D341Med (cell line): ENCODE measurements at places on chromosomes 12 and 14.

GRCh38 chr14:37411079-37411735, 183.8 kb downstream of the FOXA1 start:
- DNase-seq: no peak

- DNase-seq: no peak
Observed at GRCh38 chr12:119699199-119699760, 31.3 kb downstream of the PRKAB1 start.

- DNase-seq: no peak
Observed at GRCh38 chr12:121845701-121846100, 13.0 kb downstream of the HPD start.

GRCh38 chr14:54709444-54709843, 142.5 kb downstream of the SAMD4A start:
- DNase-seq: no peak

DNA sequence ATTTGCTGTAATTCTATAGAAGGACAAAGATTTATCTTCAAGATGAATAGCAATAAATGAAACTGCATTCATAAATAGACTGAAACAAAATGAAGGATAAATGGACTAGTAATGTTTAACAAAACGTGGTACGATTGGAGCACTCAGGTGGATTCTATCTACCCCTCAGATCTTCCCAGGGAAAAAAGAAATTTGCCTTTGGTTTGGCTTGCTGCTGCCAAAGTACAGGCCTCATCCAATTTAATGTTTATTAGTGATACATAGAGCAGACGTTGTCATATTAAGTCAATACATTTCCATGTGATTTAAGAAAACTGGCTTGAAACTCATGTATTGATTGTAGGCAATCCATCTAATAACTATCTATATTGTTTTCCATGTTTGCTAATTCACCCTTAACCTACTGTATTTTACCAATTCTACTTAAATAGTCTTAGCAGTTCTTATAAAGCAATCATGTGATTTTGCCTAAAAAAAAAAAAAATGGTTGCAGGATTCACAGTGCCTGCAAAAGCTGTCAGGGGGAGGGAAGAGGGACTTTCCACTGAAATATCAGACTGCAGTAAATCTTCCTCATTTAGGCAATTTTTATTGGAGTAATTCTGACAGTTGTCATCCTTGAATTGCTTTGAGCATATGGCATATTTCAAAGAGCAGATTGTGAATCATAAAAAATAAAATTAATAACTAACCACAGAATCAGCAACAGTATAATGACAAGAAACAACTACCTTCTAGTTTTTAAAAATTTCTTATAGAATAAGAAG, 242.2 kb upstream of the NPAS3 start:
- no peak for DNase-seq

- no peak for DNase-seq
Observed at GRCh38 chr12:51911788-51912711, 4.7 kb downstream of the ACVRL1 start.

DNA sequence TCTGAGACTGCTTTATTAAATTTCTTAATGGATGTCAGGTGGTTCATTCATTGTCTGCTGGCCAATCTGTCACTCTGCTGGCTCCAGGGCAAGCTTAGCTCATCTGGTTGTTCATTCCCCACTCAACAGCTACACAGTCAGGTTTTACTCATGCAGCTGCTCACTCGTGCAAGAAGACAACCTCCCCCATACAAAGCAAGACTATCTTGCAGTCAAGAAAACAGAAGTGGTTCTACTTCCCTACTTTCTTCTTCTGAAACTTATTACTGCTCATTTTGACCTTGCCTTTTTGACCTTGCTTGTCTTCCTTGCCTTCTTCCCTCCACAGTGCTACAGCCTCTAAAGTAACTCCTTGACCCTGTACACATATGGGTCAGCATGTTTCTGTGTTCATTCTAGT, 277.9 kb downstream of the SSPN start:
- DNase-seq: no peak

GRCh38 chr14:103738701-103739451, 23.3 kb downstream of the ZFYVE21 start:
- no peak for DNase-seq

DNA sequence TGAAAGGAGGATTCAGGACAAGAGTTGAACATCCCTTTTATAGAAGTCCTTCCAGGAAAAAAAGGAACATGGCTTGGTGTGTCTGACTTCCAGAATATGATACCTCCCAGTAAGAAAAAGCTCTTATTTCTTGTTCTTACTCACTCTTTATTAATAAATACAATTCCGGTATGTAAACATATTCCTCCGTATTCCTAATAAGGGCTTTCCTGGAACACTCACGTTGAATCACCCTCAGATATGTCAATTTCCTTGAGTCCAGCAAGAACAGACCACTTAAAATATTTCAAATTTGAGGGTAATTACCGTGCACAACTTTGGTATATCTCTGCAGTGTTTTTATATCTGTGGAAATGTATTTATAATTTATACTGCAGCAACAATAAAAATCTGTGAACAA, 385.6 kb downstream of the SYT1 start:
- DNase-seq: no peak

- no peak for DNase-seq
Observed at GRCh38 chr12:46896680-46897079, 70.9 kb upstream of the SLC38A4 start.

DNA sequence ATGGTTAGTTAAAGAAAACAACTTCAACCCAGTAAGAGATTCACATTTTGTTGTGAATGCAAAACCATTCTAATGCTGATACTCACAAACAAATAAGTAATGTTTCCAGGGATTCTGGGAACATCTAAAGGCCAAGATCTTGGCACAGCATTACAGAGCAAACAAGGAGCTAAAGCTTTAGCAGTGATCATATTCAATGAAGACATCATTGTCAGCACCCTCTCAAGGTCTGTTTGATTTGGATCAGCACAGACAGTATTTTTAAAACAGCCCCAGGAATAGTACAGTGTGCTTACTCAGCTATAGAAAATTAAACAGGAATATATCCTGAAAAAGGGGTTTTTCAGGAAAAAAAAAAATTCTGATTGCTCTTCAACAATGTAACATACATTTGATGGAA, 71.4 kb downstream of the TMEM260 start:
- DNase-seq: no peak

DNA sequence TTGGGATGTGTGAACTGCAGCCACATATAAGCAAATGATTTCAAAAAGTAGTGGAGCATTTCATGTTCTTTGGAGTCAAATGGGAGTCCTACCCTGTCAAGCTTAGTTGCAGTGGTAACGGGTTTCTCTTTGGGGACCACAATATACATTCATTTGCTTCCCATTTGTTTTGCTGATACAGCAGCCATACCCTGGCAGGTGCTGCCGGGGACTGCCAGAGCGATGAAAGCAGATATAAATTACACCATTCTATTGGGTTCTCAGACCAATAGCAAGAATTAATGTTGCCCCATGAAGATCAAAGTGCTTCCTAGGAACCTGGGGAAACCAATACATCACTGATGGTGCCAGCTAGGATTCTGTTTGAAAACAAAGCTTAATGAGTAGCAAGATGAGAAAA, 1621.5 kb upstream of the FLRT2 start:
- DNase-seq: no peak

DNA sequence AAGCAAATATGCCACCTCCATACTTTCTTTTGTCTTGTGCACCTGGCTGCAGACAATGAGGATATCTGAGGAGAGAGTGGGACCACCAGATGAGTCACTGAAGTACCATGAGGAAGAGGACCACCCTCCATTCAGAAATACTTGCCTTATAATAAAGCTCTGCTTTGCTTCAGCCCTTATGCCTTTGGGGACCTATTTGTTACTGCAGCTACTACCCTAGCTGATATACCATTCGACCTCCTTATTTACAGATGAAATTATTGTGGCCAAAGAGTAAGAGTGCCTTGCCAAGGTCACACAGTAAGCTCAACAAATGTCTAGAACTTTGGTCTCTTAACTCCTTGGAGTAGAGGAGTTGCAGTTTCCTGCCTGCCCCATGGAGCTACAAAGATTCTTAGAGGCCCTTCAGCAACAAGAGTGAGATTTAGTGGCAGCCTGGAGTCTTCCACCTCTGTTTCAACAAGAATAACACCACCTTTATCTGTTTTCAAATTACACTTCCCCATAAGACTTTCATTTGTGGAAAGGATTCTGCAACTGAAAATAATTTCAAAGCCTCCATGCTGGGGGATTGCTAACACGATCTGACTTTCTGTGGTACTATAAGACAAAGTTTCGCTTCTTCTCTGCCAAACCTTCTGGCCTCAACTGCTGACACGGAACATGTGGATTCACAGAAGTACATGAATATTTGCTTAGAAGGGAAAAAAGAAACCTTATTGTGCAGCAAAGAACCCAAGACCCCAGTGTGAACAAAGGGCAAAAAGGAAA, 3.6 kb downstream of the CMKLR1 start:
- DNase-seq: no peak

- DNase-seq: no peak
Observed at GRCh38 chr12:114403690-114404066, 2.3 kb downstream of the TBX5 start.

GRCh38 chr14:53620890-53621289, 335.7 kb downstream of the BMP4 start:
- no peak for DNase-seq

DNA sequence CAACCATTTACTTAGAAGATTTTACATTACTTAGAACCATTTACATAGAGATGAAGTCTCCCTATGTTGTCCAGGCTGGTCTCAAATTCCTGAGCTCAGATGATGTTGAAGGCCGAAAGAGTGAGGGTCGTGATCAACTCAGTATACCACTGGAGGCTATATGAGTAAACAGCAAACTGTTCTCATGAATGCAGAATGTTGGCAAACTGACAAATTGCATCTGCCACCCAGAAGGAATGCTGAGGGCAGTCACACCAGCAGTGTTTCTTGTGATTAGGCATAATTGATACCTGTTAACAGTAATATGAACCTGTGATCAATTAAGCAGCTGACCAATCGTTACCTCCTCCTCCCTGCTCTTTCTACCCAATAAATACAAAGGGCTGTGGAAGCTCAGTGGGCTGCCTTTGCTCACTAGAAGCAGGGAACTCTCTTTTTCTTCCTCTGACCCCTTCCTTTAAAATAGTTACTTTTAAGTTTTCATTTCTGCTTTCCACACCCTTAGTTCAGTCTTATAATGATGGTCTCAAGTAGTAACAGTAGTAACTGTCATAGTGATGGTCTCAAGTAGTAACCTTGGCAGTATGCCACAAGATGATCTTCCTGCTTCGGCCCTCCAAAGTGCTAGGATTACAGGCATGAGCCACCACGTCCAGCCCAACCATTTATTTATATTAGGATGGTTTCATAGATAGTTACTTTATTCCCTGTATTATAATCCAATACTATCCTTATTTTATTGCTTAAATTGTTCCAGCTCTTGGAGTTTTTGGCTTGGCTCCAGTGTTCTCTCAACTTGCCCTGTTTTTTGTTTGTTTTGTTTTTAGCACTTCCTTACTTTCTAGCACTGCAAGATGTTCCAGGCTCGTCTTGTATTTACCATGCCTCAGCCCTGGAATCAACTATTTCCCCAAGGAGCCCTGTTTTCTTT, 25.8 kb downstream of the LIMA1 start:
- no peak for DNase-seq

- DNase-seq: no peak
Observed at GRCh38 chr12:4505376-4505986, 33.2 kb upstream of the RAD51AP1 start.

GRCh38 chr12:115507951-115508722, 769.4 kb downstream of the MED13L start:
- no peak for DNase-seq

DNA sequence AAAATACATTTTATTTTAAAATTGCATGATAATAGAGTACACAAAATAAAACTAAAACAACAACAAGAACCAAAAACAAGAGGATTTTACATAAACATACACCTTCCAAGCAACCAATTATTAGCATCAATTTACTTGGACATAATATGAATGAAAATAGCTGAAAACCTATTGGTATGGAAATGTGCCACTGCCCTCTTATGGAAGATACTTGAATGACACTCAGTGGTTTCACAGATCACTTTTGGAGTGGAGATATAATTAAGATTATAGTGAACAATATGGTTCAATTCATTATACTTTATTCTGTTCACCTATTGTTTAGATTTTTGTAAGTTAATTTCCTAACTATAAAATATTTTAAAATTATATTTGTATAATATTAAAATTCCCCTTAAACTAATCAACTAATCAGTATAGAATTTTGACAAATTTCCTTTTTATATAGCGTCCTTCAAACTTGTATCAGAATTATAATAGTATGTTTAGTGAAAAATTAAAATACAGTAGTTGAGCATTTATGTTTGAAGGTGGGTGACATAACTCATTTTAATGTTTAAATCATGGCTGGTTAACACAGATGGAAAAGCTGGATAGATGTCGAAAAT, 70.1 kb downstream of the SLC6A15 start:
- peak; percentile 37 for DNase-seq

DNA sequence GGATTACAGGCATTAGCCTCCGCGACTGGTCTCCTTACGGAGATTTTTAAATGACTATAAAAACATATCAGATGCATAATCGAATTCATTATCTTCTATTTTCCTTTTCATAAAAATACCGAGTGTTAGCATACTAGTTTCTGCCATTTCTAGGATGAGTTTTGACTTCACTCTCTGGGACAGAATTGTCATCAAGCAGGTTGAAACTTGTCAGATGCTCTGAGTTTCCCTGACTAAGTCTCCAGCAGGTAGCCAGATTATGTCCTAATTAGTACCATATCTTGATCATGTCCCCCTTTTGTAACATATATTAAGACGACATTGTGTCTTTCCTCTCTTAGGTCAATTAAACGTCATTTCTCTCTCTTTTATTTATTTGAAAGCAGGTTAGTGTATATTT, 103.5 kb upstream of the RASSF8 start:
- no peak for DNase-seq

- DNase-seq: no peak
Observed at GRCh38 chr12:16119618-16120415, 157.7 kb downstream of the SLC15A5 start.

GRCh38 chr14:50823051-50823761, 7.8 kb downstream of the NIN start:
- no peak for DNase-seq

- DNase-seq: no peak
Observed at GRCh38 chr12:133203344-133204263, 22.3 kb downstream of the ZNF268 start.

DNA sequence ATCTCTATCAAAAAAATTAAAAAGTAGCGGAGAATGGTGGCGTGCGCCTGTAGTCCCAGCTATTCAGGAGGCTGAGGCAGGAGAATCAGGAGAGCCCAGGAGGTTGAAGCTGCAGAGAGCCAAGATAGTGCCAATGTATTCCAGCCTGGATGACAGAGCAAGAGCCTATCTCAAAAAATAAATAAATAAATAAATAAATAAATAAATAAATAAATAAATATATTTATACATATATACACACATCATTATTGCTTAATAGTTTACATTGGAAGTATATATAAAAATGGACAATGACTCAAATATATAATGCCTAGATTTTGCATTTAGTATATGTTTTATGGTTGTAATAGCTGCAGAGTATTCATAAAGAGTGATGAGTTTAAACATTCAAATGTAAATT, 53.1 kb downstream of the TOGARAM1 start:
- DNase-seq: no peak

DNA sequence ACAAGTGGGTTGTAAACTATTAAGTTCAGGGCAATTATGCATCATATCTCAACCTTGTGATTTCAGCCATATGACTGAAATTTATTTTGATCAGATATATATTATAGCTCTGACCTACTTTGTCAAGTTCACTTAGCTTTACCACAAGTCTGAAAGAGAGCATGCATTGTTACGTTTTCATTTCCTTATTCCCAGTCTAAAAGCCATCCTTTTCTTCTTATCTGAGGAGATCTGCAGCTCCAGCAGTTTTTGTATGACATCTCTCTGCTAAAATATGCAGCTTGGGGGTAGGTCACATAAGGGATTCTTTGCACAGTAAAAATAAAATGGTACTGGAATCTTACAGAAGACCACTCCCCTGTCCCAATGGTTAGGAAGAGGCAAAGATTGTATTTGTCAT, 1682.8 kb upstream of the FLRT2 start:
- no peak for DNase-seq
